Skeletal muscle cell (primary cell): ENCODE measurements at places on chromosomes 5 and 9.

DNA sequence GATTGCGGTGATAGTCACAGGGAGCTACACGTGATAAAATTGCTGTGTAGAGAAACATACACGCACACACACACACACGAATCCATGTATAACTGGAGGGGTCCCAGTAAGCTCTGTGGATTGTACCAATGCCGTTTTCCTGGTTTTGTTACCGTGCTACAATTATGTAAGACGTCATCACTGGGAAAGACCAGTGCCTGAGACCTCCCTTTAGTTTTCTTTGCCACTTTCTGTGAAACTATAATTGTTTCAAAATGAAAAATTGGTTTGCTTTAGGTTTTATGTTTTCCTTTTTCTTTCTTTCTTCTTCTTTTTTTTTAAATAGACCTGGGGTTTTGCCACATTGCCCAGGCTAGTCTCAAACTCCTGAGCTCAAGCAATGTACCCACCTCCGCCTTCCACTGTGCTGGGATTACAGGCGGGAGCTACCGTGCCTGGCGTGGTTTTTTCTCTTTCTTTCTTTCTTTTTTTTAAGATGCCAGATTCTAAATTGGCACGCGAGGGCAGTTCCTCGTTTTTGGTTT is 21.3 kb downstream of the OR2V2 start:
- DNase-seq: no peak

- DNase-seq: peak; percentile 49
Observed at GRCh38 chr5:40240111-40240510, 439.6 kb upstream of the PTGER4 start.

- DNase-seq: no peak
Observed at GRCh38 chr5:88275581-88275980, 6.9 kb upstream of the TMEM161B start.

GRCh38 chr5:93303291-93303691 is 277.7 kb downstream of the NR2F1-AS1 start:
- DNase-seq: no peak

- DNase-seq: no peak
Observed at GRCh38 chr5:2269656-2270055, 386.9 kb upstream of the IRX4 start.

- DNase-seq: no peak
Observed at GRCh38 chr9:33388110-33388994, 14.0 kb downstream of the AQP7 start.

DNA sequence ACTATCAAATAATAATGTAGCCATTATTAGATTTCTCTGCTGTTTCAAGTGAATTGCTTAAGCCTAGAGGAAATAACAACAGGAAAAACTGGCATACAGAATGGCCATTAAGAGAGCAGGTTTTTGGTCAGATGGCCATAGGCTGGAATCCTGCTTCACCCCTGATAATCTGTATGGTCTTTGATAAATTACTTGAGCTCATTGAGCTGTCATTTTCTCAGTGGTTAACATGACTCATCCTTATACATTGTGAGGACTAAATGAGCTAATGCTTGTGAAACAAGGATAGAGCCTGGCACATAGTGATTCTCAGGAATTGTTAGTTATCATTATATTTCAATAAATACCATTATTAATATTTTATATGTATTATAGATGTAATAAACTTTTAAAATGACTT is 516.5 kb downstream of the KIF4B start:
- DNase-seq: peak; percentile 23

DNA sequence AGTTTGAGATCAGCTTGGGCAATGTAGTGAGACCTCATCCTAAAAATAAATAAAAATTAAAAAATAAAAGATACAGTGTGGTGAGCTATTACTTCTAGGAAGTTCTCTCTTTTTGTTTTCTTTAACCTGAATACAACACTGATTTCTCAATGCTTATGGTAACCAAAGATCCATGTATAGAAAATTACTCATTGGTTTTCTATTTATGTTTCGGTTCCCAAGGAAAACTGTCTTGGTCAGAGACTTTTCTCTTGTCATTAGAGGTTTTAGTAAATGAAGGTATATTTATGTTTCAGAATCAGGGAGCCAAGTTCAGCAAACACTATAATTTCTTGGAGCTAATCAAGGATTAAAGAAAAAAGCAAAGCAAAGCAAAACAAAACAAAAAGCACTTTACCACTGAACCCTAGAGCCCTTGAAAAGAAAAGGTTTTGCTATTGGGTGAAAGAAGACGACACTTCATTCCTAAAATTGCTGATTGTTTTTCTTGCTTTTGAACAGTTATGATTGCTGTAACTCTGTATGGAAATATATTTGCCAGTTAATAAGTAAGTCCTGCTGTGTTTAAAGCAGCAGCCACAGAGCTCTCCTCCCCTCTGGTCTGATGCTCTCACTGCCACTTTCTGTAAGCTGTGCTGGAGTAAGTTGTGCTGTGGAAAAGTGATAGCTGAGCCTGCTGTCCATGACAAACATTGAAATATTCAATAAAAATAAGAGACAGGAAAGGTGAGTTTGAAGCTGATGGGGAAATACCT is 298.2 kb downstream of the CD180 start:
- no peak for DNase-seq
